ENCODE measurements at places on chromosomes 16 and 17.

GRCh38 chr16:74275711-74276110 is 20.9 kb upstream of the PSMD7 start:
- no peak overlapping the region for H3K27ac ChIP-seq
- H3K36me3 ChIP-seq, result no peaks in the 10 kb centered on the region

- H3K4me1 ChIP-seq, result no peaks in the 10 kb centered on the region
- no peak overlapping the region for H3K4me3 ChIP-seq
- H3K27me3 ChIP-seq, result no peaks in the 10 kb centered on the region
- no peak overlapping the region for H3K27ac ChIP-seq
- H3K36me3 ChIP-seq, result no peaks in the 10 kb centered on the region
Measured at GRCh38 chr17:63381101-63381729, 64.9 kb downstream of the CYB561 start.

DNA sequence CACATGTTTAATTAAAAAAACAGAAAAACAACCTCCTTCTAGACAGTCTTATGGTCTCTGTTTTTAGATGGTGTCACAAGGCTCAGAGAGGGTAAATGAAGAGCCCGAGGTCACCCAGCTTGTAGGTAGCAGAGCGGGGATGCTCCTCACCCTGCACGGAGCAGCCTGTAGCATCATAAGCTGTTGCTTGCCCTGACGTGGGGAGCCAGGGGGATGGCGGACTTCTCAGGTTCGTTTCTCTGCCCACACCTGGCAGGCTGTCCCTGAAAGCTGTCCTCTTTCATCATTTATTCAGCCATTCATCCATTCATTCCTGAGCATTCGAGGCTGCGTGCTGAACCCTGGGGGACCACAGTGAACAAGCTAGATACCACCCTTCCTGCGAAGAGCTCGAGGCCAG is 75.7 kb upstream of the KSR1 start:
- H3K36me3 ChIP-seq, result no peaks in the 10 kb centered on the region
- no peaks in the 10 kb centered on the region for H3K27me3 ChIP-seq

GRCh38 chr17:70771804-70772386 is 602.6 kb downstream of the KCNJ2 start:
- no peaks in the 10 kb centered on the region for H3K4me1 ChIP-seq
- H3K27ac ChIP-seq, result no peak overlapping the region
- no peak for DNase-seq
- no peaks in the 10 kb centered on the region for H3K36me3 ChIP-seq
- H3K27me3 ChIP-seq, result no peaks in the 10 kb centered on the region

Data from CD8-positive, alpha-beta memory T cell (primary cell).